Activated naive CD8-positive, alpha-beta T cell treated with anti-CD3 and anti-CD28 coated beads for 36 hours (primary cell): ENCODE measurements at places on chromosomes 11 and 22.

DNA sequence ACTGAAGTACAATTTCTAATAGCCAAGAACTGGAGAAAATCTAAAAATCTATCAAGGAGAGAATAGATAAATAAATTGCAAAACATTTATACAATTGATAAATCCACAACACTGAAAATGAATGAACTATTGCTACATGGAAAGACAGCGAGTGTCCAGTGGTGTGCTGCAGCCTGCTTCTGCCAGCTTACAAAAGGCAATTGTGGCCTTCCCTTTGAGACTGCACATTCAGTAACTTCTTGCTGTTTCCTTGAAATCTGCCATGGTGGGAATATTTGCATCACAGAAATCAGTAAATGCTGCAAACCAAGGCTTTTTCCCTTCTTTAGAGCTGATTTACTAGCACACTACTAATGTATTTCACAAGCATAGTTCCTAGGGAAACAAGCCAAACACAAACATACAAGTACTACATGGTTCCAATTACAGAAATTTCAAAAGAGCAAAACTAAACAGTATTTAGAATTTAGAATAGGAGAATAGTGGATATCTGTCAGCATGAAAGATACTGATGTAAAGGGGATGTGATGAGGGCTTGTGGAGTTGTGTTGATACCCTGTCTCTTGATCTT lies 76.9 kb upstream of the TRIM77 start:
- H3K4me3 ChIP-seq: no peak overlapping the region
- H3K4me1 ChIP-seq: no peaks in the 10 kb centered on the region
- no peaks in the 10 kb centered on the region for H3K36me3 ChIP-seq
- no peak overlapping the region for H3K27ac ChIP-seq
- DNase-seq: no peak

GRCh38 chr11:10108915-10109680 lies 184.9 kb downstream of the SBF2 start:
- no peaks in the 10 kb centered on the region for H3K27me3 ChIP-seq
- H3K4me3 ChIP-seq: no peak overlapping the region
- no peak for DNase-seq
- no peaks in the 10 kb centered on the region for H3K4me1 ChIP-seq
- no peak overlapping the region for H3K27ac ChIP-seq

GRCh38 chr11:69425444-69425843 lies 56.0 kb upstream of the LINC01488 start:
- peaks cover 3% of the 10 kb centered on the region for H3K36me3 ChIP-seq
- H3K27me3 ChIP-seq: peaks cover 31% of the 10 kb centered on the region
- no peak overlapping the region for H3K4me3 ChIP-seq
- H3K27ac ChIP-seq: no peak overlapping the region
- H3K4me1 ChIP-seq: peaks cover 13% of the 10 kb centered on the region

DNA sequence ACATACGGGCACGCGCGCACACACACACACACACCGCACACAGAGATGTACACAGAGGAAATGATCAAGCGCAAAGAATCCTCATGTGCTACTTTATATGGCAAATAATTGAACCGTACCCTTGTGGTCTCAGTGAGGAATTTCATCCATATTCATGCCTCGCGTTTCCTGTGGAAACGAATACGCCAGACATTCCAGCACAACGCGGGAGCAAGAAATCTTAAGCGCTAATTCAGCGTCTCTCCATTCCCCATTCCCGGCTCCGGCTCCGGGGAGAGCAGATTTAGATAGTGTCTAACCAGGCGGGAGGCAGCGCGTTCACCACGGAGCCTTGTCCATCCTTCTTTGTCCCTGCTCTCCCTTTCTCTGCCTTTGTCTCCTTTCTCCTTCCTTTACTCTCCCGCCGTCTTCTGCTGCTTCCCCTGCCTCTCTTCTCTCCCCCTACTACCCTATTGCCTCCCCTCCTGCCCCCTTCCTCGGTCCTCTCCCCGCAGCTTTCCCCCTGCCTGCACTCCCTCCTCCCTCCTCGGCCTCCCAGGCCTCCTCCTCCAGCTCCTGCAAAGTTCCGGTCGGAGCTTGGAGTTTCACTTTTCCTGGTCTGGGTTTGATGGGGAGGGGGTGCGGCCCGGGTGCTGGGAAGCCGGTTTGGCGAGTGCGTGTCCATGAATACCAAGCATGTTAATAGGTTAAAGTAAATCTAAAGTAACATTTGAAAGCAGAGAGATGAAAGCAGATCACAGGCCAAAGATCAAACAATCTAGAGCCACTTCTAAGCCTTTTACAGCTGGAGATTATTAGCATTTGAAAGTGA lies 579.3 kb downstream of the BUD13 start:
- no peak for DNase-seq
- H3K4me1 ChIP-seq: no peaks in the 10 kb centered on the region
- peaks cover 41% of the 10 kb centered on the region for H3K27me3 ChIP-seq
- H3K27ac ChIP-seq: no peak overlapping the region

DNA sequence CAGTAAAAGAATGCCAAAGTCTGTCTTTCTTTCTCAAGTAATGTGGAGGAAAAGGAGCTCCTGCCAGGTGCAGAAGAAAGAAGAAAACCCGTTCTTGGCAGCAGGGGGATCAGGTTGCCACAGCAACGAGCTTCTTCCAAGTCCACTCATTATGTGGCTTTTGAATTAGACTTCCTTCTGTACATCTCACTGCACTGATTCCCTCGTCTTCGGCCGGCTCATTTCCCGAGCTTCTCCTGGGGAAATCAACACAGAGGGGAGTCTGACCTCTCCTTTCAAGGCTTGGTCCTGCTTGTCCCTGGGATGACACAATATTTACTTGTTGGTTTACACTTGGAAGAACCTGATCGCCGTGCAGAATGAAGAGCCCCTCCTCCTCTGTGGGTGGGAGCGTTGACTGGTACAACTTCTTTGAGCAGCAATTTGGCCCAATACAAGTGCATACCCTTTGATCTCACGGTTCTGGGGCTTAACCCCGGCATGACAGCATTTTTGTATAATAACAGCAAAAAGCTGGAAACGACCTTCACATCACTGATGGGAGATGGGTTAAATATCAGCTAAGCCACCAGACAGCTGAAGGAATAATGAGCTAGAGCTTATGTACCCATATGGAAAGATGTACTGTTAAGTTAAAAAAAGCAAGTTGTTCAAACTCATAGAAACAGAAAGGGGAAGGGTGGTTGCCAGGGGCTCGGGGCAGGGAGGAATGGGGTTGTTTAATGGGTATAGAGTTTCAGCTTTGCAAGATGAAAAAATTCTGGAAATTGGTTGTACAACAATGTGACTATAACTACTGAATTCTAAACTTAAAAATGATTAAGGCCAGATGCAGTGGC lies 35.4 kb downstream of the MCHR1 start:
- H3K27ac ChIP-seq: no peak overlapping the region
- H3K27me3 ChIP-seq: no peaks in the 10 kb centered on the region
- H3K4me1 ChIP-seq: peaks cover 18% of the 10 kb centered on the region

DNA sequence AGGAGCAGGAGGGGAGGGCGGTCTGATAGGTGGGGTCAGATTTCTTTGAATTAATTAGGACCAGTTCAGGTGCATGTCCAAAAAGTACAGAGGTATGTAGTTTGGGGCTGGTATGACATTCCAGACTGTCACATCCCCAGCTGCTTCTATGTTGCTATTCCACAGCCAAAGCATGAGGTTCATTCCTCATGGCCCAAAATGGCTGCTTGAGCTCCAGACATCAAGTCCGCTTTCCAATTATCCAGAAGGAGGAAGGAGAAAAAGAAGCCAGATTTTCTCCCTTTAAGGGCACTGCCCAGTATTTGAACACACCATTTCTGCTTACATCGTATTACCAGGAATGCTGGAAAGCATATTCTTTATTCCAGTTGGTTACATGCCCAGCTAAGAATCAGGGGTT lies 58.0 kb upstream of the CD82 start:
- DNase-seq: no peak
- H3K36me3 ChIP-seq: no peaks in the 10 kb centered on the region
- no peak overlapping the region for H3K27ac ChIP-seq
- H3K27me3 ChIP-seq: peaks cover 5% of the 10 kb centered on the region

DNA sequence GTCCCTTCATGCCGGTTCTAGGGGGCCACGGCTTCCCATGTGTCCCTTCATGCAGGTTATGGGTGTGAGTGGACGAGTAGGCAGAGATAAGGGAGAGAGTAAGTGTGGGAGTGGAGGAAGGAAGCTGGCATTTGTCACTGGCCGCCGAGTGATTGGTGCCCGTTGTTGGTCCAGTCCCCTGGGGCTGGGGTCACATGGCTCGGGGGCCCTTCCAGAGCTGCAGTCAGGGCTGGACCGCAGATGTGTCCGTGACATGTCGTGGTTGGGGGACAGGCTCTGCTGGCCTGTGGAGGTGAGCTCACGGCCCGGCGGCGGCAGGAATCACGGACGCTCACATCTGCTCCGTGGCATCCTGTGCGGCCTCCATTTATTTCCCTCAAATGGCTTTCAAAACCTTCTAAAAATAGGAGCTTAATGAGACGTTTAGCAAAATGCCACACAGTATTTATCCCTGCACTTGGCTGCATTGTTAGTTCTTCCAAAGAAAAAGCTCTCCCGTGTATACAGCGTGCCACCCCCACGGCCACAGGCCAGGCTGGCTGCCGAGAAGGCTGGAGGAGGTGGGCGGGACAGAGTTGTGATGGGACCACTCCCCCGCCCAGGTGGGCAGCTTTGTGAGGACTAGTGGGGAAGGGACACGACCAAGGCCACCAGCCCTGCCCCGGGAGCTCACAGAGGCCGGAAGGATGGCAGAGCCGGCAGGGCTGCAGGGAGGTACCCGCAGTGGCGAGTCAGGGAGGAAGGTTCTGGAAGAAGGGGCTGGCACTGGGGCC lies 386.7 kb downstream of the TBC1D22A start:
- H3K27ac ChIP-seq: peak overlapping the region; percentile 69
- H3K36me3 ChIP-seq: no peaks in the 10 kb centered on the region
- peaks cover 2% of the 10 kb centered on the region for H3K4me1 ChIP-seq
- no peaks in the 10 kb centered on the region for H3K27me3 ChIP-seq
- DNase-seq: no peak
- no peak overlapping the region for H3K4me3 ChIP-seq

GRCh38 chr11:119964136-119965025 lies 173.5 kb downstream of the TRIM29 start:
- no peaks in the 10 kb centered on the region for H3K36me3 ChIP-seq
- peaks cover 6% of the 10 kb centered on the region for H3K27me3 ChIP-seq
- no peak overlapping the region for H3K27ac ChIP-seq
- DNase-seq: no peak

GRCh38 chr11:68092411-68092810 lies 28.8 kb downstream of the CHKA start:
- H3K4me3 ChIP-seq: no peak overlapping the region
- no peaks in the 10 kb centered on the region for H3K36me3 ChIP-seq
- no peak for DNase-seq
- peaks cover 7% of the 10 kb centered on the region for H3K4me1 ChIP-seq
- H3K27ac ChIP-seq: no peak overlapping the region

GRCh38 chr22:19240813-19241592 lies 50.5 kb downstream of the CLTCL1 start:
- DNase-seq: no peak
- no peak overlapping the region for H3K4me3 ChIP-seq
- no peaks in the 10 kb centered on the region for H3K4me1 ChIP-seq
- no peaks in the 10 kb centered on the region for H3K27me3 ChIP-seq

DNA sequence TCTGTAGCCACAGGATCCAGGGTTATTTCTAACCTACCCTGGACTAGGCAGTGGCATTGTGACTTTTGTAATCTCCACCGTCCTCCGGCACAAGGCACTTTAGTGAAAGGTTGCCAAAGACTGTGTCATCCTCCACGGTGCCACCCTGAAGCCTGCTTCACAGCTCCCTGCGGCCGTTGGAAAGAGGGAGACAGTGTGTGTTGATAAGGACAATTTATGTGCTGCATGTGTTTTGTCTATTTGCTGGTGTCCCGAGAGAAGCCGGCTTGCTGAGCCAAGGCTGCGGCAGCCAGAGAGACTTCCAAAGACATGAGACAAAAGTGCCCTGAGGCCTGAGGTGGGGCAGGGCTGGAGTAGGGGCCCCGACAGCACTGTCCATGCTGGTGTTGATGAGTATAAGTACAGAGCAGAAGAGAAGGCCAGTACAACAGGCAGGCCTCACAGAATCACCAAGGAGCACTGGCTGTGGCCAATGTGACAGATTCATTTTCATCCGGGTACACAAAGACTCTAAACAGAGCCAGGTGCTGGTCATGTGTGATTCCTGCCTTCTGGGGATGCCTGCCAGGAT lies 40.9 kb downstream of the GALNT18 start:
- no peak overlapping the region for H3K4me3 ChIP-seq
- peaks cover 4% of the 10 kb centered on the region for H3K4me1 ChIP-seq
- no peaks in the 10 kb centered on the region for H3K27me3 ChIP-seq
- DNase-seq: no peak

GRCh38 chr22:47550524-47551430 lies 788.3 kb downstream of the TBC1D22A start:
- H3K27me3 ChIP-seq: peaks cover 5% of the 10 kb centered on the region
- H3K4me1 ChIP-seq: no peaks in the 10 kb centered on the region
- DNase-seq: no peak
- no peak overlapping the region for H3K4me3 ChIP-seq
- H3K27ac ChIP-seq: no peak overlapping the region

- peaks cover 16% of the 10 kb centered on the region for H3K4me1 ChIP-seq
- no peak overlapping the region for H3K27ac ChIP-seq
- H3K4me3 ChIP-seq: no peak overlapping the region
- H3K27me3 ChIP-seq: peaks cover 11% of the 10 kb centered on the region
- no peak for DNase-seq
These were observed 3.5 kb downstream of the C11orf91 start for GRCh38 chr11:33696931-33697638.

DNA sequence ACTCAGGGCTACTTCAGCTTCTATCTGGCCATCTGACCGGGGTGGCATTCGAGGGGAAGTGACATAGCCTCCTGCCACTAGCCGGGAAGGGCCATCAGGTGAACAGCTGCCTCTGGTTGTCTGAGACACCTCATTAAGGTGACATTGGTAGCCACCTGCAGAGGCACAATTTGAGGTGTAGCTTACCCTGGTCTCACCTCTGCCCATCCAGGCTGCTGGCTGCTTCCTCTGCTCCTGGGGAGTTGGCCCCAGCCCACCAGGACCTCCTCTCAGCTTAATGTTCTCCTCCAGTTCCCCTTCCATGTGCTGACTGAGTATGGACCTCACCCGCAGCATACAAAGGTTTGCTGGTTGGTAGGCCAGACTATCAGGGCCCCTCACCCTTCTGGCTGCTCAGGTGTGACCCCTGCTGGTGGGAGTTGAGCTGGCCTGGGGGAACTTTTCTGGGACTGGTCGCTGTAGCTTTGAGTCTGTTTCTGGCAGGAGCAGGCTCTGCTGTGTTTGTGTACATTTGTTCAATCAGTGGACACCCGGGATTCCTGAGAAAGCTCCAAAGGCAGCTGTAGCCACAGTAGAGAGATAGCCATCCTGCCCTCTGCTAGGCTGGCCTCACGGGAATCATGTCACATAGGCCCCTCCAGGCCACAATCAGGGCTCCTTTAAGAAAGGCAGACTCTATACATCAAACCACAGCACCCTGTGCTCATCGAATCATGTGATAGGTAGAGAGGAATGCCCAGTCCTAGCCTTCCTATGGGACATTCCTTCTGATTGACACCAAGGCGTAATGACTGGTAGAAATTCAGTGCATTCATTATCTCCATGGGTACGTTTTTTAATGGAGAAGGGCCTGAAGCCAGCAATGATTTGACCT lies 295.1 kb upstream of the PLET1 start:
- peak; percentile 61 for DNase-seq
- H3K36me3 ChIP-seq: no peaks in the 10 kb centered on the region
- H3K27ac ChIP-seq: no peak overlapping the region
- no peak overlapping the region for H3K4me3 ChIP-seq
- H3K27me3 ChIP-seq: no peaks in the 10 kb centered on the region

GRCh38 chr11:94447149-94447548 lies 45.9 kb upstream of the GPR83 start:
- no peak overlapping the region for H3K4me3 ChIP-seq
- no peaks in the 10 kb centered on the region for H3K4me1 ChIP-seq
- H3K36me3 ChIP-seq: peaks cover 26% of the 10 kb centered on the region
- no peaks in the 10 kb centered on the region for H3K27me3 ChIP-seq
- no peak overlapping the region for H3K27ac ChIP-seq
